Putamen (tissue), 1 donor: ENCODE measurements at places on chromosomes 2 and 18.
A peak's percentile ranks its signal among the peaks of the same experiment; 100 is the strongest.

DNA sequence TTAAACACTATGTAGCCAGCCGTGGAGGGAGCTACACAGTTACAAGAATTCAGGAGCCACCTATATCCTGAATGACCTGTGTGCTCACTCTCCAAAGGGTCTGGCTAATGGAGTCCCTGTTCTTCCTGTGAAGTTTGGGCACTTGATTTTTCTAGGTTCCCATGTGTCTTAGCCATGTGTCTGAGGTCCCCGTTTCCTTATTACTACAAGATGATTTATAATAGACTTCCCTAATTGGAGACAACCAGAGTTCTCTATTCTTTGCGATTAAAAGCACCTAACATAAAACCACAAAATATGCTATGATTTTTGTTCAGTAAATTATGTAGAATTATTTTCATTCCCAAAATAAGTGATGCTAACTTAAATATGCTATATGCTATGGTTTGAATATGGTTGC lies 83.4 kb downstream of the PDK1 start:
- DNase-seq: no peak

DNA sequence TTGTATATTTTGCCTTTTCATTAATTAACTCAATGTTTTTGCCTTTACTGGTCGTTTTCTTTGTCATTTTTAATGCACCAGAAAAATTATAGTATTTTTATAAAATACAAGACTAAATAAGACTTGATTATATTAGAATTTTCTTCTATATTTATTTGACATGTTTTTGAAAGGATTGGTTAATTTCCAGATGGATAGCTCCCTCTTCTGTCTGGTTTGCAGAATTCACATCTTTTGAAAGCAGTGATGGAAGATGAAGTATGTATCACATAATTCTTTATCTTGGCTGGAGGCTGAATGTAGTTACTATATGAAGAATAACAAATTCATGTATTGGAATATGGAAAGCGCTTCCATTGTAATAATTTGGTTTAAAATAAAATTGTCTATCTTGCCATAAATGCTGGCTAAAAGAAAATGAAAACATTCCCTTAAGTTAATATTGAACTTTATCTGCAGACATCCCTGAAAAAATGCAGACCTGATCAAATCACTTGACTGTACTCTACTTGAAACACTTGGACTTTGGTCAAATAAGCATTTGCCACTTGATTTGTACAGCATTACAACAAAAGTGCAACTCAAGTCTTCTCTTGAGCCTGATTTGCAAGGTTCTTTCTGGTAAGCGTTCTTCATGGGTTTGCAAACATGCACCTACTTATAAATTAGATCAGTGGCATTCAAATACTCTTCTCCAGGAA lies 86.3 kb upstream of the EFEMP1 start:
- peak; percentile 59 for DNase-seq

- DNase-seq: no peak
Measured at GRCh38 chr2:219766658-219767057, 139.2 kb downstream of the SLC4A3 start.

GRCh38 chr2:234670052-234670451 lies 173.2 kb upstream of the ARL4C start:
- DNase-seq: no peak

DNA sequence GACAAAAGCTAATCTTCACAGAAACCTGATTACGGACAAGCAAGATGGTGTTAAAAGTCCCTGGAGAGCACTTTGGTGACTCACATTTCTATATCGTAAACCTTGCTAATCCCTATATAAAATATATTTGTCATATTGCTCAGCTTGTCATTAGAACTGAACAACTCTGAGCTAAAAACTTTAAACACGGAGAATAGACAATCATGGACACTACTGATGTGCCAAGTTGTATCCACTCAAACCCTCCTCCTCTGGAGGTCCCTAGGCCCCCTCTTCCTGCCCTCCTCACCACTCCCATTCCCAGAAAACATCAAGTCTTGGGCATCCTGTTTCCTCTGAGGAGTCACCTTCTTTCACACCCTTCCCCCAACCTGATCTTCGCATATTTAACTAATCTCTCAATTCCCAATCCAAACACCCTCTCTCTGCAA lies 138.7 kb upstream of the PID1 start:
- DNase-seq: no peak

DNA sequence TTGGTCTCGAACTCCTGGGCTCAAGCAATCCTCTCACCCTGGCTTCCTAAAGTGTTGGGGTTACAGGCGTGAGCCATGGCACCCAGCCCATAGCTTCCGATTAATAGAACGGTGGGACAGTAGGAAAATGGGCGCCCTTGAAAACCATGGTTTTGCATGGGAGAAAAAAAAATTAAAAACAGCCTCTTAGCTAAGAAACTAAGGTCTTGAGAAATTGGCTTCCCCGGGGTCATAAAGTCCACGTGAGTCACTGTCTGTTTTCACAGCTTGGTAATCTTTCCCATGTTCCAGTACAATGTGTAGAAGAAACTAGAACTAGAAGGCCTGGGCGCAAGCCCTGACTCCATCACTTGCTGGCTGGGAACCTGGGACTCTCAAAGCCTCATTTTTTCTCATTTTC lies 20.7 kb downstream of the B3GNT2 start:
- DNase-seq: no peak
